PC-9 (cell line): ENCODE measurements at places on chromosomes 7 and 10.
A peak's percentile ranks its signal among the peaks of the same experiment; 100 is the strongest.

- no peak for DNase-seq
Observed at GRCh38 chr10:13759168-13759567, 172.4 kb downstream of the PRPF18 start.

GRCh38 chr7:26664735-26665416 lies 199.5 kb downstream of the SKAP2 start:
- peak; percentile 96 for DNase-seq

DNA sequence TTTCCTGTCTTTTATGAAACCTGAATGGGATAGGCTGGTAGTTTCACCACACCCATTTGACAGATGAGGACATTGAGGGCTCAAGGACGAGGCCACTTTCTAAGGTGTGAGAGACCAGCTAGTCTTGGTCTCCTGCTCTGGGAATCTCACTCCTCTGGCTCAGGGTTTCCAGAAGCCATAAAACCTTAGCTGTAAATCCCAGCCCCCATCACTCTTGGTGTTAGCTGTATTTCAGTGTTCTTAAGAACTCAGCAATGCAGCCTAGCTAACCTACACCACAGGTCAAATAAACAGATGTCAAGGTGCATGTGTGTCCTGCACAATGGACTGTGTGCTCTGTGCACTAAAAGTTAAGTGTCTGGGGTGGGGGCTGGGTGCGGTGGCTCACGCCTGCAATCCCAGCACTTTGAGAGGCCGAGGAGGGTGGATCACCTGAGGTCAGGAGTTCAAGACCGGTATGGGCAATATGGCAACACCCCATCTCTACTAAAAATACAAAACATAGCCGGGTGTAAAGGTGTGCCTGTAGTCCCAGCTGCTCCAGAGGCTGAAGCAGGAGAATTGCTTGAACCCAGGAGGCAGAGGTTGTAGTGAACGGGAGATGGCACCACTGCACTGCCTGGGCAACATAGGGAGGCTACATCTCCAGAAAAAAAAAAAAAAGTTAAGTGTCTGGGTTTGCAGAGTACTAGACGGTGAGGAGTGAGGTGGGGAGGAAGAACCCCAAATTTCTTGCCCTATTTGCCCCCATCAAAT lies 567 bp upstream of the EPO start:
- DNase-seq, result no peak

DNA sequence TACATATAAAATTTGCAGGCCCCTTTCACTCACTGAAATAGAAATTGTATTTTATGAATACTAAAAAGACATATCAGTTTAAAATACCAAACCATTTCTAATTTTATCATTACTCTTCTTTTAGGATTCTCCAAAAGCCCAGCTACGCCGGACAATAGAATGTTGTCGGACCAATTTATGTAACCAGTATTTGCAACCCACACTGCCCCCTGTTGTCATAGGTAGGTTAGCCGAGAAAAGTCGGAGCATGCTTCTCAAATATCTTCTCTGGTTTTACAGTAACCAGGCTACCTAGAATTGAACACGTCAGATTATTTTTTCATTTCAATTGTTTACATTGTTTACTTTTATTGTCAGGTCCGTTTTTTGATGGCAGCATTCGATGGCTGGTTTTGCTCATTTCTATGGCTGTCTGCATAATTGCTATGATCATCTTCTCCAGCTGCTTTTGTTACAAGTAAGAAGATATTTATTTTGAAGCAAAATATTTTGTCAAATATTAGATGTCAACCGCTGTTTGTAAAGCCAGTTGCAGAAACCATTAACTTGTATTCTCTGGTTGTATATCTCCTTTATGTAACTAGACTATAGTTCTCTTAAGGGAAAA lies 57.6 kb downstream of the MMRN2 start:
- no peak for DNase-seq

- DNase-seq, result no peak
Observed at GRCh38 chr10:78752221-78752620, 316.5 kb upstream of the ZMIZ1 start.
